ENCODE measurements at places on chromosomes 6 and 20. TPM values are rescaled to one million over a fixed set of nuclear protein-coding genes. Genes with fewer than 3 reads are reported as not detected.

GRCh38 chr20:48990467-48990866 is 55.6 kb upstream of the CSE1L start:
- H3K4me1 ChIP-seq, result no peaks in the 10 kb centered on the region
- no peak overlapping the region for H3K27ac ChIP-seq
- H3K36me3 ChIP-seq, result peaks cover 3% of the 10 kb centered on the region
- H3K4me3 ChIP-seq, result no peak overlapping the region
- DNase-seq, result no peak

- no peak for DNase-seq
- H3K27ac ChIP-seq, result no peak overlapping the region
- H3K36me3 ChIP-seq, result no peaks in the 10 kb centered on the region
- H3K4me3 ChIP-seq, result no peak overlapping the region
- no peaks in the 10 kb centered on the region for H3K27me3 ChIP-seq
- no peaks in the 10 kb centered on the region for H3K4me1 ChIP-seq
These were observed 313.7 kb upstream of the TBX18 start for GRCh38 chr6:85078058-85078457.

DNA sequence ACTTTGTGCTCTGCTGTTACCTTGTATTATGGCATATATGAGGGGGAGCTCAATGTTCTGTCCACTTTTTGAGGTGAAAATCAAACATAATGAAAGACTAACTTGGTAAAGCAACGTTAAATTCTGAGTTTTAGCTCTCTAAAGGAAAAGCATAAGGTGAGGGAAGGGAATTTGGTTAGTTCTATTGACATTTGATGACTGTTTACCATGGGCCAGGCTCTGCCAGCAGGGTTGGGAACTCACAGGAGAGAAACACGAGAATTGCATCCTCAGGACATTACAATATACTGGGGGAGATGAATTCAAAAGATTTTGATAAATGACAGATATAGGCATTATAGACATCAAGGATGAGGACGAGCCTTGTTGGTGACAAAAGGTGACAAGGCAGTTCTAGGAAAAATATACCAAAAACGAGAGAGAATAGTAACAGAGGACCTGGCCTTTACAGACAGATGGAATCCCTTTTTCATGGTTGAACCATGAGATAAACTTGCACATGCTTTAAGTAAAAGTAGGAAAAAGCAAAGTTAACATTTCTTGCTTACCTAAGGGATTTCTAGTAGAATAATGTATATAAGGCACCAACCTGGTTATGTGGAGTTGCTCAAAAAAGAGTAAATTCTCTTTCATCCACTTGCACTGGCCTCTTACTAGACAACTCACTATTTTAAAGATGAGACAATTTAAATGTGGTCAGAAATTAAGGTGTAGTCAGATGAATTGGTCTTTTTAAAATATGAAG is 191.4 kb downstream of the NKAIN2 start:
- DNase-seq, result no peak
- H3K36me3 ChIP-seq, result no peaks in the 10 kb centered on the region
- no peak overlapping the region for H3K4me3 ChIP-seq
- no peaks in the 10 kb centered on the region for H3K27me3 ChIP-seq
- no peak overlapping the region for H3K27ac ChIP-seq

The SULF2 gene
- 82.0 TPM for total RNA-seq

GRCh38 chr6:73030257-73030656 is 195.0 kb downstream of the KHDC1L start:
- H3K36me3 ChIP-seq, result no peaks in the 10 kb centered on the region
- H3K27me3 ChIP-seq, result no peaks in the 10 kb centered on the region
- no peak for DNase-seq
- H3K4me1 ChIP-seq, result peaks cover 3% of the 10 kb centered on the region
- no peak overlapping the region for H3K4me3 ChIP-seq

- H3K4me3 ChIP-seq, result no peak overlapping the region
- no peaks in the 10 kb centered on the region for H3K4me1 ChIP-seq
- no peaks in the 10 kb centered on the region for H3K36me3 ChIP-seq
- no peaks in the 10 kb centered on the region for H3K27me3 ChIP-seq
- no peak overlapping the region for H3K27ac ChIP-seq
- no peak for DNase-seq
These were observed 50.1 kb upstream of the ASF1A start for GRCh38 chr6:118843685-118844390.

DNA sequence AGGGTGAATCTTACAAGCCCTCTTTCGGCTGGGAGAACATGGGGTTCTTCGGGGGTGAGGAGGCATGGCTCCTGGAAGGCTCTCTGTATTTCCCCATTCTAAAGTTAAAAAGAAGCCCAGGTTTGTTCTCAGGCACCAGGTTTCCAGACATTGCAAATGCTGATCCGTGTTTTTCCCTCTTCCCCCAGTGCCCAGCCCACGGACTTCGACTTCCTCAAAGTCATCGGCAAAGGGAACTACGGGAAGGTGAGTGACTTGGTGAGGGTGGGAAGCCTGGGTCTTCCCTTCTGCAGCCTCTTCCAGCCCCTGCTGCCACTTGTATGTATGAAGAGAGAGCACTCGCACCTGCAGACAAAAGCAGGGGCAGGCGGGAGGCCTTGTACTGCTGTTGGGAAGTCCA is 8.7 kb downstream of the SGK2 start:
- H3K4me1 ChIP-seq, result no peaks in the 10 kb centered on the region
- H3K27me3 ChIP-seq, result no peaks in the 10 kb centered on the region
- no peak overlapping the region for H3K27ac ChIP-seq
- no peaks in the 10 kb centered on the region for H3K36me3 ChIP-seq
- no peak overlapping the region for H3K4me3 ChIP-seq

All from prostate gland (tissue), 2 donors.